ENCODE measurements at places on chromosomes 1 and 21. TPM values are rescaled to one million over a fixed set of nuclear protein-coding genes. Genes with fewer than 3 reads are reported as not detected.

- no peak for DNase-seq
Observed at GRCh38 chr21:41166884-41167283, 1.1 kb upstream of the BACE2 start.

DNA sequence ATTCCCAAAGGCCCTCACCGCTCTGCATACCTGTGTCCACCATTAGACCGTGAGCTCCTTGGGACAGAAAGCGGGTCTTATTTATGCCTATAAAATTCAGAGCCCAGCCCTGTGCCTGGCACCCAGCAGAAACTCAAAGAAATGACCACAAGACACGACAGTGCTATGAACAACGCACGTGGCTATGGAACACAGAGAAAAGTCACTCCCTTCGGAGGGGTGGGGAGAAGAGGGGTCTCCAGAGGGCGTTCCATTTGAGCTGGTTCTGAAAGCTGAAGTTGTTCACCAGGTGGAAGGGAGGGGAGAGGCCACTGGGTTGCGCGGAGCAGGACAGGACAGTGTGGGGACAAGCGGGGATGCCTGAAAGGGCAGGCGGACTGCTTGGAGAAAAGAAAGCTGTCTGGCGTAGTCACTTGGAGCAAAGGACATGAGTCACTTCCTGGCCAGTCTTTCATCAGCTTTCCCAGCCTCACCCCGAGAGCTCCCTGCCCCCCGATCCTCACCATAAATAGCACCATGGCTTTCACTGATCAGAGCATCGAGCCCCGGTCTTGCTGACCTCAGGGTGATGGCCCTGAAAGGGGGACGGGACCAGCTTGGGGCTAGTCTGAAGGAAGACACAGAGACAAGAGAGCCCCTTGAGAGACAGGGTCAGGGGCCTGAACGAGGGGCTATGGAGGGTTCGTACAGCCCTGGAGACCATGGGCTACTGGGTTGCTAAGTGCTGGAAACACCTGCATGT lies 28.5 kb downstream of the ECE1 start:
- peak; percentile 85 for DNase-seq

GRCh38 chr1:2789164-2789985 lies 12.1 kb downstream of the TTC34 start:
- no peak for DNase-seq

- no peak for DNase-seq
Observed at GRCh38 chr1:92307980-92308379, 9.1 kb downstream of the RPAP2 start.

- DNase-seq, result no peak
Observed at GRCh38 chr1:1239614-1240347, 6.7 kb downstream of the C1QTNF12 start.

GRCh38 chr1:116163533-116163932 lies 52.3 kb downstream of the MAB21L3 start:
- no peak for DNase-seq

DNA sequence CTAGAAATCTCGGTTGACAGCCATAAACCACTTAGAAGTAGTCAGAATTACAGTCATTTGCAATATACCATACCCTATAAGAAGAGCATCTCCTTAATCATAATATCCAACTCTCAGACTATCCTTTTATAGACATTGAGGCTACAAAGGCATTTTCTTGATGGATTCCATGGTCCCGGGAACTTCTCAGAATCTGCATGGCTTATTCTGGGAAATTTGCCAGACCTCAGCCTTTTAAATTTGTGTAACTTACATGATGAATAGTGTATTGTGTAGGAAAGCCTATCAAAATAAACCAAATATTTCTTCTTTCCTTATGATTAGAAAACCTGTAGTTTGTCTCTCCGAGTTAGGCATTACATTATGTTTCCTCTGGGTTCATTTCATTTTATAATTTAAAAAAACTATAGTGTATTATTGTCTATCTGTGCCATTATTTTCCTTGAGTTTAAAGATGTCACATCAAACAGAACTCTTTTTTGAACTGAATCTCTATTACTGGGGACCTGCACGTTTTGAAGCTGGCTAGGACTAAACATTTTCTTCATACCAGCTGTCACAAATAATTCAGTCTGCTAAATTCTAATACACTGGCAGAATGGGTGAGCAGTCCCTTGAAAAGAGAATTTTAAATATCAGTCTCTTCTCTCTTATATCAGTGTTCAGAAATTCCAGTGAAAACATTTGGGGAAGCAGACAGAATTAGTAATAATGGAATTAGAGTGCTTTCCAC lies 102.9 kb downstream of the GABPA start:
- peak; percentile 81 for DNase-seq

KCNE2 gene
- not detected for total RNA-seq

DNA sequence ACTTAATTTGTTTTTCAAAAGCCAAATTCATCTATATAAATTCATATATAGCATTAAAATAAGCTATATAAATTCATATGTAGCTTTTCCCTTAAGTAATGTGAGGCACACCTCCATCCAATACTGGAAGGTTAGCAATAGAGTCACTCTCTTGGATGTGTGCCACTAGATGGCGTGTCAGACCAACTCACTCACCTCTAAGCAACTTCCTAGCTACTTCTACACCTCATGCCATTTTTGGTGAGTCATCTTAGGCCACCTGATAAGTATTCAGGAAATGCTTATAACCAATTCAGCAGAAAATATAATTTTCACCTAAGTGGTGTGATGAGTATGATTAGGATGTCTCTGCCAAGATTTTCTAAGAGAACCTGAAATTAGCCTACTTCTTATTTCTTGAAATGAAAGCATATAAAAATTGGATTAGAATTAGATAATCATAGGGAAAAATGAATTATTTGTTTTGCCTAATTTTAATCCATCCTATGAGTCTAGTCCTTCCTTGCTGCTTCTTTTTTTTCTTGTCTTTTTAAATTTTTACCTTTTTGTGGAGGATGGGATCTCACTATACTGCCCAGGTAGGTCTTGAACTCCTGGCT lies 34.4 kb upstream of the TADA1 start:
- peak; percentile 77 for DNase-seq

GRCh38 chr1:177119311-177119710 lies 45.2 kb downstream of the ASTN1 start:
- no peak for DNase-seq

C4BPA gene
- not detected for total RNA-seq

GRCh38 chr1:165942062-165942461 lies 114.6 kb downstream of the UCK2 start:
- DNase-seq, result no peak

GRCh38 chr1:3067671-3068563 lies 1.1 kb upstream of the PRDM16 start:
- DNase-seq, result no peak

FCRL1 gene
- not detected for total RNA-seq

DNA sequence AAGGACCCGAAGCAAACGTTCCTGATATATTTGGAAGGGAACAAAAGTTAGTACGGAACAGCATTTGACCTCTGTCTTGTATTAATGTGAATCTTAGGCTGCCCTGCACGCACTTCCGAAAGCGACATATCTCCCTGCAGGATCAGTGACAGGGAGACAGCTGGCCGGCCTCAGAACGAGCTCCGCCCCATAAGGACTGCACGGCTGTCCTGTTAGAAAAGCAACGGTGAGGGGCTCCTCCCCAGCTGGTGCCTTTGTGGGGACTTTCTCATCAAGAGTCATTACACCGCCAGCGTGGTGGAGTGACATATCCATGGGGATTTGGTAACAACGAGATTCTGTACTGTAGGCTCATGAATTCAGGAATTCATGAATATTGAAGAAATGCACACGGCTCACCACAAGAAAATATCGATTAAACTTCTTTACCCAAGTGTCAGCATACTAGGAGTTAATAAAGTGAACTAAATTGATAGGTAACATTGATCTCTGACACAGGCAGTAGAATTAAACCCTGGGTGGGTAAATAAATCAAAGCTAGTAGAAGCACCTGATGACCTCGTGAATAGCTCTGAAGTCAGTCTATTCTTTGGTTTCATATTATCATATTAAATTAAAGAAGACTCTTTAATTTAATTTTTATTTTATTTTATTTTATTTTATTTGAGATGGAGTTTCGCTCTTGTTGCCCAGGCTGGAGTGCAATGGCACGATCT lies 8.1 kb upstream of the GREM2 start:
- DNase-seq, result no peak

METTL13 gene
- total RNA-seq, result 31.9 TPM

GRCh38 chr1:87778896-87779295 lies 450.2 kb downstream of the LMO4 start:
- no peak for DNase-seq

DNA sequence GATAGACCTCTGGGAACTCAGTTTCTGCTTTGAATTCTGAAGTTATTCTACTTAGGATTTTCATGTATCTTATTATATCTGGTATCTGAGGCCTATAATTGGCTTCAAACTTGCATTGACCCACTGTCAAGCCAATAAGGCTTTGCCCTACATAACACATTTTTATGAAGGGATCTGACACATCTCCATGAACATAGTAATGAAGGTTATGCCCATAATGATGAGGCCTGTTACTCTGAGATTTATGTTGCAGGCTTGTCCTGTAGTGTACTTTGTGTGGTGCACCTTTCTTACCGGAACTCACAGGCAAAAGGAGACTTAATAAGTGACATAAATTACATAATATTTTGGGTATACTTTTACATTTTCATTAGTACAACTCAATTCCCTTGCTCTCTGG lies 14.1 kb downstream of the RGL1 start:
- no peak for DNase-seq

FCRL4 gene
- total RNA-seq, result not detected

KRTAP6-3 gene
- total RNA-seq, result not detected

ADAM30 gene
- total RNA-seq, result not detected

DNA sequence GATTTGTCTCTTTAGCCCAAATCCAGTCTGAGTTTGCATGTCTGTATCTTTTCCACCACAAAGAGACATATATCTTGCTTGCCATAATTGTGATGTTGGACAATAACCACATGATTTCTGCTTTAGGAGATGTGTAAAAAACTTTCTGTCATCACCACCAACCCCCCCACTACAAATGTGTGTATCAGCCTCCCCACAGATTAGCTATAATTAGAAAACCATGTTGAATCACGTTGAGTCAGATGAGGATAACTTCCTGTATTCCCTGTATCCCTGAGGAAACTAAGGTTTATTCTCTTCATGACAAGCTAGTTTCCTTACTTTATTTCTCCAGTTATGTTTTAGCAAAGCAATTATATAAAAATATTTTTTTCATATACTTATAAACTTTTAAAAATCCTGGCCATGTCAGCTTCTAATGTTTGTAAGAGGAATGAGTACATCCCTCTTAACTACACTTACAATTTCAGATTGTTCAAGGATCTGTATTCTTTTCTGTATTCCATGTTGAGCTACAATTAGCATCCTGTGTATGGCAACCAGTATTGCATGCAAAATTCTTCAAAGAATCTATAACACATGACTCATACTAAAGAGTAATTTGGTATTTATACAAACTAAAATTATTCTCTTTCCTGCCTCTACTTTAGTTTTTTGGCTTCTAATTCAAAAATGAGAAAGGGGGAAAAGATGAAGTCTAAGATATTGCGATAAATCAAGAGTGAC lies 143.0 kb downstream of the FMN2 start:
- DNase-seq, result peak; percentile 89

DNA sequence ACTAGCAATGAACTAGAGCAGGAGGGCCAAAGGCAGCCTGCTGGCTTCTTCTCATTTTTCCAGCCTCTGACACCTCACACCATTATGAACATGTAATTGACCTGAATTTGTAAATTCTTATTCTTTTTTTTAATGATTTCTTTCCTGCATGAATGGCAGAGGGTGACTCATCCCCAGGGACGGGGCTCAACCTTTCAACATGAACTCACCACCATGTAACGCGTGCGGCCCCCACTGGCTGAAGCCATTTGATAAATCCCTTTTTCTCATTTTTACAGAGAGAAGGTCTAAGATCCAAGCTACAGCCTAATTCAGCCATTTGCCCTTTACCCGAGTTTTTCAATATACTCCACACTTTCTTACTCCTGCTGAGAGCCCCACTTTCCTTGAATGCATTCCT lies 9.3 kb upstream of the ETS2 start:
- DNase-seq, result no peak

GRCh38 chr1:59124166-59124565 lies 172.7 kb upstream of the FGGY start:
- peak; percentile 54 for DNase-seq

- no peak for DNase-seq
Observed at GRCh38 chr1:110787328-110788071, 85.4 kb upstream of the CD53 start.

- no peak for DNase-seq
Observed at GRCh38 chr1:46830665-46831322, 31.9 kb downstream of the CYP4B1 start.

DNA sequence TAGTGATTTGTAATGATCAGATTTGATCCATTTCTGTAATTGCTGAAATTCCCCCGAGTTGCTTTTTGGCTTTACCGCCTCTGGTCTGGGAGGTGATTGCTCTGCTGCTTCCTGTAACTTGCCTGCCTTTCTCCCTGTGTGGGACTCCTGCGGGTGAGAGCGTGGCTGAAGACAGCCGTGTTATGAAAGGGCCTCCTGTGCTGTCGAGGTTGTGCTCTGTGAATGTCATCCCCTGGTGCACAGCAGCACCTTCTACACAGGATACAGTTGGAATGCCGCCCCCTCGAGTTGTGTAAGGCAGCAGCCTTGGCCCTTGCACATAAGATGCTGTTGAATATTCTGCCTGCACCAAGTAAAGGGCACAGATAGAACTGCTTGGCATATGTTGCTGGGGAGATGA lies 5.9 kb downstream of the SOD1 start:
- DNase-seq, result no peak

DNA sequence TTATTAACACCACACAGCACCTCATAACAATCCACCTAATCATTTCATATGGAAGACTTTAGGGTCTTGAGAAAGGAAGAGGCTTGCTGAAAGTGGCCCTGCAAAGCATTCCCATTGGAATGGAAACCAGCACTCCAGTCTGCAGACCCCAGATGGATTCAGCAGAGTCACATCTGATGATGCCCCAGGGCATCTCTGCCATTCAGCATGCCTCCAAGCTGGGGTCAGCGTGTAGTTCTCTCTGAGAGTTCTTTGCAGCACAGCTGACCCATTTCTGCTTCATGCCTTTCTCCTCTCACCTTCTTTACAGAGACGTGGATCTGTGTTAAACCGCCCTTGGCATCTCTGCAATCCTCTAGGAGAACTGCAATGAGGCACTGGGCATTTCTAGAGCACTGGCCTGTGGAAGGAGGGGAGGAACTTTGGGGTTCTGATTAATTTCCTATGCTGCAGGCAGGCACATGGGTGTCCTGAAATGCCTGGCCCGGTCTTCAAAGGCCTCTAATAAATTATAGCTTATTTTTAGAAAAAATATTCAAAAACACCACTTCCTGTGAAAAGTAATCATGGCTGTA lies 2.6 kb upstream of the LUZP1 start:
- no peak for DNase-seq

- DNase-seq, result no peak
Observed at GRCh38 chr1:13590486-13590885, 6.9 kb downstream of the PDPN start.

Measured in LHCN-M2 (cell line).